ENCODE measurements at places on chromosomes 4 and X. TPM values are rescaled to one million over a fixed set of nuclear protein-coding genes. Genes with fewer than 3 reads are reported as not detected.

MAGEA12 gene
- total RNA-seq, result not detected

SAGE1 gene
- not detected for total RNA-seq

HERC5 gene
- 2.6 TPM for total RNA-seq

UXT gene
- total RNA-seq, result 93.5 TPM

SFRP2 gene
- 0.14 TPM for total RNA-seq

GABRQ gene
- total RNA-seq, result not detected

DRP2 gene
- 0.14 TPM for total RNA-seq

TRIM61 gene
- 2.3 TPM for total RNA-seq

GPR82 gene
- total RNA-seq, result 0.19 TPM

ODAPH gene
- total RNA-seq, result not detected

CCSER1 gene
- 13.2 TPM for total RNA-seq

GUCY1B1 gene
- total RNA-seq, result 12.6 TPM

DNA sequence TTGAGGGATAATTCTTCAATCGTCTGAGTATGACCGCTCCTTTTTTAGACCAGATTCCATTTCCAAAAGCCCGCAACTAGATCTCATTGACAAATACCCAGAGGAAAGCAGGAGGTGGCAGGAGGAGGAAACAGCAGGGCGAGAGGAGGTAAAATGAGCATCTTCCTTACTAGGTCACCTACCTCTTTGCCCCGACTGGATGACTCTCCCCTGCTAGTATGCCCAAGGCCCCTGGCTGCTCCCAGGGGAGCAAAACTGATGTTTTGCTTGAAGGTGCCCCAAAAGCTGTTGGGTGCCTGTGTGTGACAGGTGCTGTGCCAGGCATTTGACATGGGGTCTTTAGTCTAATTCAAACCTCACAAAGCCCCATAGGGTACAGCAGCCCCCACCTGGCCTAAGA, 48.9 kb downstream of the C4orf50 start:
- no peak for DNase-seq
- H3K27me3 ChIP-seq, result peaks cover 98% of the 10 kb centered on the region
- H3K36me3 ChIP-seq, result no peaks in the 10 kb centered on the region
- no peak overlapping the region for H3K27ac ChIP-seq
- no peaks in the 10 kb centered on the region for H3K4me1 ChIP-seq
- H3K4me3 ChIP-seq, result no peak overlapping the region

DNA sequence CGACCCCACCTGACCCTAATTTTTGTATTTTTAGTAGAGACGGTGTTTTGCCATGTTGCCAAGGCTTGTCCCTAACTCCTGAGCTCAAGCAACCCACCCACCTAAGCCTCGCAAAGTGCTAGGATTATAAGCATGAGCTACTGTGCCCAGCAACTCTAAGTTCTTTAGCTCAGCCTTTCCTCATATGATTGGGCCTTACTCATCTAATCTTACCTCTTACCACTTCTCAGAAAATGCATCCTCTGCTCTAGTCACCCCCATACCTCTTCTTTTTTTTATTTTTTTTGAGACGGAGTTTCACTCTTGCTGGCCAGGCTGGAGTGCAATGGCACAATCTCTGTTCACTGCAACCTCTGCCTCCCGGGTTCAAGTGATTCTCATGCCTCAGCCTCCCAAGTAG, 35.6 kb upstream of the UGDH start:
- peaks cover 8% of the 10 kb centered on the region for H3K4me1 ChIP-seq
- peaks cover 24% of the 10 kb centered on the region for H3K36me3 ChIP-seq
- H3K27ac ChIP-seq, result no peak overlapping the region

- H3K36me3 ChIP-seq, result no peaks in the 10 kb centered on the region
- no peaks in the 10 kb centered on the region for H3K4me1 ChIP-seq
- no peak for DNase-seq
- H3K27me3 ChIP-seq, result no peaks in the 10 kb centered on the region
These were observed 219.3 kb upstream of the FTHL17 start for GRCh38 chrX:31291131-31291530.

GRCh38 chr4:173752610-173753230, 222.7 kb upstream of the HAND2 start:
- no peaks in the 10 kb centered on the region for H3K27me3 ChIP-seq
- H3K4me1 ChIP-seq, result no peaks in the 10 kb centered on the region
- no peak overlapping the region for H3K4me3 ChIP-seq
- no peaks in the 10 kb centered on the region for H3K36me3 ChIP-seq

DNA sequence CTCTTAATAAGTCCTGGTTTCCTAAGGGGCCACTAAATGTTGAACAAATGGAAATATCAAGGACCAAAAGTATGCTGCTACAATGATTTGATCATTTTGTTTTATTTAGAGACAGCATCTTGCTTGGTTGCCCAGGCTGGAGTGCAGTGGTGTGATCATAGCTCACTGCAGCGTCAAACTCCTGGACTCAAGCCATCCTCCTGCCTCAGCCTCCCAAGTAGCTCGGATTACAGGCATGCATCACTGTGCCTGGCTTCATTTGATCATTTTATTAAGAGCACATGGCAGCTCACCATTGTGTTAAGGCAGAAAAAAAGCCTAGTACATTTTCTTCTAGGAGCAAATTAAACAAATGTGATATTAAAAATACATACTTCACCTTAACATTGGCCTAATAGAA, 52.7 kb downstream of the DCLK2 start:
- H3K27ac ChIP-seq, result no peak overlapping the region
- no peaks in the 10 kb centered on the region for H3K36me3 ChIP-seq
- no peaks in the 10 kb centered on the region for H3K27me3 ChIP-seq
- H3K4me3 ChIP-seq, result no peak overlapping the region

DNA sequence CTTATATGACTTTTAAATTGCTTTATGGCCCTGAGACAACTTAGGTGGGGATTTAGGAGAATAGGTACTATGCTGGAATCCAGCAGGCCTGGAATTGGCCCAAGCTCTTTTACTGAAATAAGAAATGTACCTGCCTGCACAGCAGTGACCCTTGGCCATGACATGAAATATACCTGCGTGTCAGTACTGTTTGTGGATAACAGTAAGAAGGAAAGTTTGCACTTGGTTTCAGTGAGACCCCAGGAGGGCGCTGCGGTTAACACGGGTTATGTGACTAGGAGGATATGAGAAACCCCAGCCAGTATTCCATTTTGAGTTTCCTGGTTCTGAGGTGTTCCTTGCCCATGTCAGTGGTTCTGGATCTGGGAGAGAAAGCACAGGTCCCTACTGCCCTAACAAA, 5.3 kb downstream of the MTM1 start:
- no peaks in the 10 kb centered on the region for H3K36me3 ChIP-seq
- peaks cover 65% of the 10 kb centered on the region for H3K4me1 ChIP-seq
- H3K27ac ChIP-seq, result no peak overlapping the region

- H3K4me1 ChIP-seq, result peaks cover 5% of the 10 kb centered on the region
- no peak for DNase-seq
- no peak overlapping the region for H3K27ac ChIP-seq
- no peak overlapping the region for H3K4me3 ChIP-seq
- H3K27me3 ChIP-seq, result no peaks in the 10 kb centered on the region
- no peaks in the 10 kb centered on the region for H3K36me3 ChIP-seq
These were observed 8.3 kb upstream of the LNX1 start for GRCh38 chr4:53599632-53600031.

DNA sequence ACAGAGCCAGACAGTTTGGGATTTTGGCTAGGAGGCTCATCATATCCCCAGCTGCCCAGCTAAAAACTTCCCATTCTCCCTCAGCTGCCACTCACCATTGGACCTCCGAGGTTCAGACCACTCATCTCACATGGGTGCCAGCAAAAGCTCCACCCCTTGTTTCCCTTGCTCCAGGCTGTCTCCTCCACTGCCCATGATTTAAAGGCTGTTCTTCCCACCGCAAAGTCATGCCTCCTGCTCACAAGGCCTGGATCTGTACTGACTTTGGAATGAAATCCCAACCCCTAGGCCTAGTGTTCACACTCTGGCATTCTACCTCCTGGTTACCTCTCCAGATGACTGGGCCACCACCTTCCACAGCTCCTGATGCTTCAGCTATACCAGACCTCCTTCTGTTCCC, 142.2 kb upstream of the EOLA2 start:
- DNase-seq, result no peak
- H3K4me3 ChIP-seq, result no peak overlapping the region
- no peaks in the 10 kb centered on the region for H3K36me3 ChIP-seq
- H3K4me1 ChIP-seq, result peaks cover 8% of the 10 kb centered on the region
- no peaks in the 10 kb centered on the region for H3K27me3 ChIP-seq

GRCh38 chr4:109870061-109870460, 22.2 kb downstream of the LRIT3 start:
- H3K4me3 ChIP-seq, result no peak overlapping the region
- H3K36me3 ChIP-seq, result no peaks in the 10 kb centered on the region
- H3K27ac ChIP-seq, result no peak overlapping the region
- H3K4me1 ChIP-seq, result no peaks in the 10 kb centered on the region
- H3K27me3 ChIP-seq, result no peaks in the 10 kb centered on the region

- no peak for DNase-seq
- no peak overlapping the region for H3K4me3 ChIP-seq
- H3K27me3 ChIP-seq, result peaks cover 14% of the 10 kb centered on the region
- H3K27ac ChIP-seq, result no peak overlapping the region
These were observed 74.4 kb downstream of the SORCS2 start for GRCh38 chr4:7266525-7267292.

DNA sequence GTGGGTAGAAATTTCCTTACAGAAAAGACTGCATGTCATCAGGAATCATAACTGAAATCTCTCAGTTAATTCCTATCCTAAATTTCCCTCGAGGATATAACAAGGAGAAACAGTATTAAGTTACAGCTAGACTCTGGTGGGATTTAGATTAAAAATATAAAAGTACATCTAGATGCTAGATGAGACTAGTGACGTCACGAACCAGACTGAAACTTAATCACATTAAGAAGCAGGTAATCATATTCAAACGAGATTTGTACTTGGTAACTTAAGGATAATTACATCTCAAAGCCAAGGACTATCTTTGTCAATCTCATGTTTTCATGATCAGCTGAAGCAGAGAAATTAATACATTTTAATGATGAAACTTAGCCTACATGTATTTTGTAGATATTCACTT, 130.6 kb downstream of the MTNR1A start:
- no peak for DNase-seq
- no peak overlapping the region for H3K27ac ChIP-seq
- no peaks in the 10 kb centered on the region for H3K4me1 ChIP-seq
- peaks cover 17% of the 10 kb centered on the region for H3K27me3 ChIP-seq

All from left ventricle myocardium inferior (tissue), 1 donor.